ELF-1 (cell line): ENCODE measurements at places on chromosomes 4 and X.

DNA sequence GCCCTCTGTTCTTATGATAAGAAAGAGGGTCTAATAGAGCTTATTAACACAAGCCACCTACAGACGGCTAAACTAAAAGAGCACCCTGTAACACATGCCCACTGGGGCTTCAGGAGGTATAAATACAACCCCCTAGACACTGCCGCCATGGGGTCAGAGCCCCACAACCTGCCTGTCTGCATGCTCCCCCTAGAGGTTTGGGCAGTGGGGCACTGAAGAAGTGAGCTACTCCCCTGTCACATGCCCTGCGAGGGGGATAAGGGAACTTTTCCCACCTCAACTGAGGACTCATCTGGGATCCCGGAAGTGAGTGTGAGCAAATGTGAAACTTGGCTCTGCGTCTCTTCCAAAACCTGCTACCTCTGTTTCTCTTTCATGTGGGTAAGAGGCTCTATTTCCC lies 334.5 kb downstream of the ADAM29 start:
- no peak for DNase-seq

- DNase-seq: peak; percentile 14
Observed at GRCh38 chr4:55157559-55158277, 32.3 kb upstream of the KDR start.

DNA sequence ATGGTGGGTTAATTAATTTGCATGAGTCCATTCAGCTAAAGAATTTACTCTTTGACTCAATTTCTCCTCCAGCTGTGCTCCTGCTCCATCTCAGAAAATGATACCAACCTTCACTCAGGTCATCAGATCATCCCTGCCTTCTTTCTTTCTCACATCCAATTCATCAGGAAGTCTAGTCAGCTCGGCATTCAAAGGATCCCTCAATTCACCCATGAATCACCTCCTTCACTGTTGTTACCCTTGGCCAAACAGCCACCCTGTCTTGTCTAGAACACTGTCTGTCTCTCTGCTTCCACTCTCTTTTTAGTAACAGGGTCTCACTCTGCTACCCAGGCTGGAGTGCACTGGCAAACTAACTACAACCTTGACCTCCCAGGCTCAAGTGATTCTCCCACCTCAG lies 337.4 kb upstream of the SFRP2 start:
- DNase-seq: no peak

DNA sequence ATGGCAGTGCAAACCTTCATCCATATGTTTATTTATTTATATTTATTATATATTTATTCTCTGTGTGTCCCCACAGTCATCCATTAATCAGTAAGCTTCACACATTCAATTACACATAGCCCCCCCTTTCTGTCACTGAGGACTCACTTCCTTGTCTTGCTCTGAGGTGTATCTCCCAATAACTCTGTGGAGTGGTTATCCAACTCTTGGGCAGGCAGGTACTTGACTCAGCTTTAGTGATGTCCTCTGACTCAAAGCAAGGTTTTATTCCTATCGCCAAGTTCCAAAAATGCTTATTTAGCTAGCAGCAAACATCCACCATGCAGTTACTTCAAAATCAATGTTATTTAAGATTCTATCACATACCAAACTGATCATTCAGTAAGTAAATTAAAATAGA lies 25.2 kb upstream of the NDP start:
- DNase-seq: no peak
